ENCODE measurements at places on chromosomes 6 and 20.
A peak's percentile ranks its signal among the peaks of the same experiment; 100 is the strongest.

- no peak for DNase-seq
These were observed 18.4 kb upstream of the FAM50B start for GRCh38 chr6:3830806-3831205.

- peak; percentile 35 for DNase-seq
These were observed 44.8 kb upstream of the SLC2A12 start for GRCh38 chr6:134097114-134097707.

GRCh38 chr6:85130743-85131142 is 319.1 kb upstream of the NT5E start:
- no peak for DNase-seq

- DNase-seq: no peak
These were observed 37.7 kb downstream of the MAP3K4 start for GRCh38 chr6:161029195-161029809.

- no peak for DNase-seq
These were observed 570.7 kb downstream of the HTR1B start for GRCh38 chr6:76892542-76892941.

DNA sequence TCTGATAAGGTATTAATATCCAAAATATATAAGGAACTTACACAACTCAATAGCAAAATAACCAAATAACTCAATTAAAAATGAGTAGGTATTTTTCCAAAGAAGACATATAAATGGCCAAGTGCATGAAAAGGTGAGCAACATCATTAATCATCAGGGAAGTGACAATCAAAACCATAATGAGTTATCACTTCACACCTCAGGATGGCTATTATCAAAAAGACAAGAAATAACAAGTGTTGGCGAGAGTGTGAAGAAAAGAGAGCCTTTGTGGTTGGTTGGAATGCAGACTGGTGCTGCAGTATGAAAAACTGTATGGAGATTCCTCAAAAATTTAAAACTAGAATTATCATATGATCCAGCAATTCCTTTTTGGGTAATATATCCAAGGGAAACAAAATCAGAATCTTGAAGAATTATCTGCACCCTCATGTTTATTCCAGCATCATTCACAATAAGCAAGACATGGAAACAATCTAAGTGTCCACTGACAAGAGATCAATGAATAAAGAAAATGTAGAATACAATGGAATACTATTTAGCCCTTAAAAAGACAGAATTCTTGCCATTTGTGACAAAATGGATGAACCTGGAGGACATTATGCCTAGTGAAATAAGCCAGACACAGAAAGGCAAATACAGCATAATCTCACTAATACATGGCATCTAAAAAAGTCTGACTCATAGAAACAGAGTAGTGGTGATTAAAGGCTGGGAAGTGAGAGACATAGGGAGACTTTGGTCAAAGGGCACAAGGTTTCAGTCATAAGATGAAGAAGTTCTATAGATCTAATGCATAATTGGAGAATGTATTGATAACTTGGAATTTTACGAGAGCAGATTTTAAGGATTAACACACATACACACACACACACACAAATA is 175.6 kb downstream of the FOXA2 start:
- no peak for DNase-seq

DNA sequence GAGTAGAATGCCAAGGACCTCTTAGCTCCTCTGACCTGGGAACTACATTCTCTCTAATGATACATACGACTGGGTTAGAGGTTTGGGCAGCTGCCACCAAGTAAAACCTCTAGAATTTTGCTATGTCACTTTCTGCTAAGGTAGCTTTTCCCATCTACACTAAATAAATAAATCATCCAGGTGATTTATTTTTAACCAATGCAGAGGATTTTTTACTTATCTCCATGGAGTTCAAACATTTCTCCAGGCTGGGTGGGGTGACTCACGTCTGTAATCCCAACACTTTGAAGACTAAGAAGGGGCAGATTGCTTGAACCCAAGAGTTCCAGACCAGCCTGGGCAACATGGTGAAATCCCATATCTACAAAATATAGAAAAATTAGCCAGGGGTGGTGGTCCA is 27.1 kb downstream of the HNF4A start:
- no peak for DNase-seq

- peak; percentile 89 for DNase-seq
These were observed 45.3 kb upstream of the PRELID3B start for GRCh38 chr20:59087829-59088433.
